ENCODE measurements at places on chromosomes 6 and 20.

- no peak for DNase-seq
Measured at GRCh38 chr6:150026976-150027805, 1.9 kb upstream of the RAET1L start.

GRCh38 chr6:17001188-17001587 is 100.7 kb upstream of the STMND1 start:
- no peak for DNase-seq

DNA sequence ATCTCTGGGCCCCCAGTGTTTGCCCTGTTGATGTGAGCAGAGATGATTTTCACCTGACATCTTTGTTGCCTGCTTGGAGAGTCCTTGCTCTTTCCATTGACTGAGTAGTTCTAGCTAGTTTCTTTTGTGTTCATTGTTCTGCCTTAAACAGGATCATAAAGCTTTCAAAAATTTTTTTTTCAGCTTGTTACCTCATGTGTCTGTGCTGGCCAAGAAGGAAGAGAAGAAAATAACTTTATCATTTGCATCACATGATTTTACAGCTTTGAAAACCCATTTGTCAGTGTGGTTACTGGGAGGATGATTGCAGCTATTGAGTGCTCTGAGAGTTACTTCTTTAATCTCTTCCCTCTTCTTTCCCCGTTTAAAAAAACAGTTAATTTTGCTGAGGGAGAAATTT is 16.0 kb downstream of the FOXO3 start:
- DNase-seq, result no peak

- DNase-seq, result no peak
Measured at GRCh38 chr6:30763618-30764489, 19.5 kb upstream of the IER3 start.

DNA sequence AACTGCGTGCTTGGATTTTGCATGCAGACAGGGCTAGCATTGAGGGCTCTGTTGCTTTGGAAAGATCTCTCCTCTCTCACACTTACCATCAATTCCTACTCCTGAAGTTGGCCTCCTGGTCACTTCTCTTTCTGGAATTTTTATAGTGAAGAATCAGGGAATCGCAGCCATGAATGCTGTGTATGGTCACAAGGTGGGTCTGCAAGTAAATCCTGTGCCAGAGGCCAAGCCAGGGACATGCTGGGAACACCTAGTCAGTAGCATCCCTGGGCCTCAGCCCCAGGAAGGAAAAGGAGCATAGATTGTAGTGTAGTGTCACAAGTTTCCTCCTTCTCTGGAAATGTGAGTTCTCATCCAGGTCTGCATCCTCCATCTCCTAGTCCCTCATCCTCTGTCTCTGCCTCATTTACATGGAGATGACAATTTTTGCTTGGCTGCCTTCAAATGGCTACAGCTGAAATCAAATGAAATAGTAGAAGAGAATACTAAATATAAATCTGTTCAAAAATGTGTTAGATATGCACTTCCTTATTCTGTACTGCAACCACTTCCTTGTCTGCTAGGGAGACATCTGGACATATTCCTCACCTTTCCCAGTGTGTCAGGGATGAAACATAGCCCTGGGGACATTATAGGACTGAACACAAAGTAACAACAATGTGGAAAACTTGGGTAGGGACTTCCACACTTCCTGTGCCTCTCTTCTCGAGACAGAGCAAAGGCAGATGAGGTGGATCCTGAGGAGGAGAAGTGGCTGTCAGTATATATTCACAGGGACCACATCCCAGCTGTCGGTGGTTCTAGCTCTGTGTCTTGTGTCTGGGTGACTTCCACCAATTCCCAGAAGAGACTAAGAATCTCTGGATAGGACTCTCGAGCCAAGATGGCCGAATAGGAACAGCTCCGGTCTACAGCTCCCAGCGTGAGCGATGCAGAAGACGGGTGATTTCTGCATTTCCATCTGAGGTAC is 17.0 kb downstream of the CST9 start:
- DNase-seq, result no peak

- no peak for DNase-seq
Measured at GRCh38 chr20:16709017-16709416, 20.8 kb upstream of the SNRPB2 start.

- no peak for DNase-seq
Measured at GRCh38 chr6:72724545-72724944, 102.7 kb downstream of the KCNQ5 start.

- DNase-seq, result no peak
Measured at GRCh38 chr6:9523462-9523861, 891.4 kb downstream of the TFAP2A start.

DNA sequence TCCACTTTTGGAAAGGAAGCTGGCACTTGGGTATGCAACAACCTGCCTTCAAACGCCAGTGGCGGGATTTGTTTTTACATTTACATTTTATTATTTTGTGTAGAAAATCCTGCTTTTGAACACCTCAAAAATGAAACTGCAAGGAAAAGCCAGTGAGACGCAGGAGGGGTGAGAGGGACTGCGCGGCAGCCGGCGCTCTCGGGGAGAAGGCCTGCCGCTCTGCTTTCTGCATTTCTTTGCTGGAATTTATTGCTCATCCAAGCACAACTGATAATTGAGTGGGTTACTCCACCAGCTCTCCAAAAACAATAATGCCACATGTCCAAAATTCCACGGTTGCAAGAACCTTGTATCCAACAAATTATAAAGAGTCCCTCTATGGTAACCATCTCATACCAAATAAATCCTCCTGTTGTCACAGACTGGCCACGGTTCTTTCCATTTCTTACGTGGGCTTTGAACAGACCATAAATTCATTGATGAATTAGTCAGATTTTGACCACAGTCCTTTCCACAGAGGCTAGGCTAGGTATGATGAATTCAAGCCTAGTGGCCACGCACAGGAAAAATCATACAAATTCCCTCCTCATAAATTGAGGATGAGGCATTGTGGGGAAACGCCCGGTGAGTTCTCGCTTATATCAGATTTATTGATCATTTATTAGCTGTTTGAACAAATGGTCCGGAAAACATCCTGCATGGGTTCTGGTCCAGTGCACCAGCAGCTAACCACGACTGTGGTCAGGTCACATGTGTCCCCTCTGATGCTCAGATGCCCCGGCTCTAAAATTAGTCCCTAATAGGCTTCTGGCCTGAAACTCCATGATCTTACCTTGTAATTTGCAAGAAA is 31.6 kb upstream of the FOXC1 start:
- DNase-seq, result no peak

GRCh38 chr6:156587071-156587470 is 190.1 kb upstream of the ARID1B start:
- DNase-seq, result no peak

DNA sequence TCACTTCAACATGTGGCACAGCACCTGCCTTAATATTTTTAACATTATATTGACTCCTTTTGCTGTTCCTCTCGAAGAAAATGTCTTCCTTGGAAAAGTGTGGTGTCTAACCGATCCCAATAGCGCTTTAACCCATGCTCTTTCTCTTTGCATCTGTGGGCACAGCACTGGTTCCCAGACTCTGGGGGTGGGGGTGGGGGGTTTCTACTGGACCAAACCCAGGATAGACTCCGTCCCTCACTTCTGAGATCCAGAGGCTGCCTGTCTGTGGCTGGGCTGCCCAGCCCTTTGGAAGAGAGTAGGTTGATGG is 3.9 kb upstream of the ZNF292 start:
- no peak for DNase-seq

GRCh38 chr6:153328194-153328593 is 197.1 kb upstream of the RGS17 start:
- DNase-seq, result no peak

GRCh38 chr20:24407151-24407550 is 62.3 kb upstream of the SYNDIG1 start:
- peak; percentile 31 for DNase-seq

DNA sequence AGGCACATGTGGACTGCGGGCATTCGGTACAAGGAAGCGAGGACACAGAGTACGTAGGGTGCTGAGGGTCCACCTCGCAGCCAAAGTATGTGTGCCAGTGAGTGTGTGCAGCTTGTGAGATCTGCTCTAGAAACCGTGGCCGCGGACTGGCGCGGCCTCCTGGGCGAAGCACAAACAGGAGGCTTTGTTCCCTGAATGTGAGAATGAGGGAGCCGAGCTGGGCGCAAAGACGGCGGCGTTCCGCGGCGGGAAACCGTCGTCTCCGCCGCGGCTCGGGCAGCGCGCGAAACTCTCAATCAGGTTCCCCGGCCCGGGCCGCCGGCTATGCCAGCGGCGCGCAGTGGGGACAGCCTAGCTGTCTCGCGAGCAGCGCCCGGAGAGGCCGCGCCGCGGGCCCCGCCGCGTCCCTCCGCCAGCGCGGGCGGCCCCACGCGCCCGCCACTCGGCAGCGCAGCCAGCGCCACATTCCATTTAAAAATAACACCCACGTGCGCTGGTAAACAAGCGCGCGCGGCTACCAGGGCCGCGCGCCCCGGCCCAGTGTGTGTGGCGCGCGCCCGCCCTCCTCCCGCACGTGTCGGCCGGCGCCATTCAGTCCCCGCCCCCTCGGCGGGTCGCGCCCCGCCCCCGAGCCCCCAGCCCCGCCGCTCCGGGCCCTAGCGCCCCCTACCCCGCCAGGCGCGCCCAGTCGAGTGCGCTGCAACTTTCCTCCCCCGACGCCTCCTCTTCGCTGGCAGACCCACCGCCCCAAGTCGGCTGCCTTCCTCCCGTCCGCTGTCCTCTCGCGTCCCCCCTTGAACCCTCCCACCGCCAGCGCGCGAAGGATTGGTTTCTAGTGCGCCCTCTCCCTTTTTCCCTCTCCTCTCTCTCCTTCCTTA is 3.0 kb upstream of the FOXO3 start:
- peak; percentile 72 for DNase-seq

DNA sequence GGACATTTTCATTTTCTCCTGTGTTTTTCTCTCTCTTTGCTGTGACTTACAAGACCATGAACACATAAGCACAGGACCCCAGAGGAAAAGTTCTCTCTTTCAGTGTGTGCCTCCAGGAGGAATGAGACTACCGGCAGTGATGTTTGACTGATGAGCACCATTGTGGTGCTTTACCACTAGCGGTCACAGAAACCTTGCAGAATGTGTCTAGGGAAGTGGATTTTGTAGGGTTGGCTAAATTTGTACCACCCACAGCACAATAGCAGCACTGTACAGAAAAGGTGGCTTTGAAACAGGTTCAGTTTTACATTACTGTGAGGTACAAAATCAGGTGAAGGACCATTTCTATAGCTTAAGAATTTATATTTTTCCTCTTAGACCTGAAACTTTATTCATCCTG is 301.9 kb upstream of the SUPT3H start:
- no peak for DNase-seq

- DNase-seq, result no peak
Measured at GRCh38 chr20:1418350-1418749, 25.5 kb upstream of the FKBP1A start.

Data from NCI-H2029 (cell line).